ENCODE measurements at places on chromosomes 7 and 10.

GRCh38 chr7:44959433-44959951 is 19.3 kb downstream of the MYO1G start:
- no peak for DNase-seq

GRCh38 chr10:72509206-72509799 is 116.6 kb downstream of the MICU1 start:
- DNase-seq = no peak

GRCh38 chr10:86649471-86650150 is 4.7 kb upstream of the OPN4 start:
- DNase-seq = no peak

DNA sequence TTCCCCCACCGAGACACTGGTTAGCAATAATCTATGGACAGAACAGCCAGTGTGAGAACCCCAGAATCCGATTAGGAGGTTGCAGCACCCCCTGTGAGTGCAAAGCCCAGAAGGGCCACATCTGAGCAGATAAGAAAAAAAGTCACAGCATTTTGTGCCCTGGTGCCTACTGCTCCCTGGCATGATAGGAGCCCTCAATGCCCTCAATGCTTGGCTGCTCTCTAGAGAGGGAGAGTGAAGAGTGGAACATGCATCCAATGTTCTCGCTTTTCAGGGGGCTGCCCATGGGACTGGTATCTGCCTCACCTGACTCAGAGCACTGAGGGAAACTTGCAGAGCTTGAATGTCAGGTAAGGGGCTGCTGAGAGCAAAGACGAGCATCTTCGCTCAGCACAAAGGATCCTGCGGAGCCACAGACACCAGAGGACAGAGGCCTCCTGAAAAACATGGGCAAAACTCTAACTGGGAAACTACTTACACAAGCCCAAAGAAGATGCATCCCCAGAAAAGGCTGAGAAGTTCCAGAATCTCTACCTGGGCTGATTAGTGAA is 98.0 kb upstream of the FAM20C start:
- DNase-seq = no peak

DNA sequence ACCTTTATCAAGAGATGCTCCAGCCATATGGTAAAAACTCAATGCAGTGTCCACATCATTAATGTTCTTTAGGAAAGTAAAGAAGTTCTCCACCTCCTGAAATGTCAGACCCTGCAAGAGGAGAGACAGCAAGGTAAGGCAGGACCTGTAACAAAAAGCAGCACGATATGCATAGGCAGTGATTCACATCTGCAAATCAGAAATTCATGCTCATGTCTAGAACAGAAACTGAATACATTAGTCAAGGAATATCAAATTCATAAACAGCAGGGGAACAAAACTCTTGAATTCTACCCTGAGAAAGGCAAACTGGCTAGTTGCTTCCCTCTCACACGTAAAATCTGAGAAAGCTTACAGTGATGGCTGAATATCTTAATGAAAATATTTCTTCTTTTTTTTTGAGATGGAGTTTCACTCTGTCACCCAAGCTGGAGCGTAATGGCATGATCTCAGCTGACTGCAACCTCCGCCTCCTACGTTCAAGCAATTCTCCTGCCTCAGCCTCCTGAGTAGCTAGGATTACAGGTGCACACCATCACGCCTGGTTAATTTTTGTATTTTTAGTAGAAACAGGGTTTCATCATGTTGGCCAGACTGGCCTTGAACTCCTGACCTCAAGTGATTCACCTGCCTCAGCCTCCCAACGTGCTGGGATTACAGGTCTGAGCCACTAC is 53.3 kb upstream of the DNAJB12 start:
- no peak for DNase-seq

DNA sequence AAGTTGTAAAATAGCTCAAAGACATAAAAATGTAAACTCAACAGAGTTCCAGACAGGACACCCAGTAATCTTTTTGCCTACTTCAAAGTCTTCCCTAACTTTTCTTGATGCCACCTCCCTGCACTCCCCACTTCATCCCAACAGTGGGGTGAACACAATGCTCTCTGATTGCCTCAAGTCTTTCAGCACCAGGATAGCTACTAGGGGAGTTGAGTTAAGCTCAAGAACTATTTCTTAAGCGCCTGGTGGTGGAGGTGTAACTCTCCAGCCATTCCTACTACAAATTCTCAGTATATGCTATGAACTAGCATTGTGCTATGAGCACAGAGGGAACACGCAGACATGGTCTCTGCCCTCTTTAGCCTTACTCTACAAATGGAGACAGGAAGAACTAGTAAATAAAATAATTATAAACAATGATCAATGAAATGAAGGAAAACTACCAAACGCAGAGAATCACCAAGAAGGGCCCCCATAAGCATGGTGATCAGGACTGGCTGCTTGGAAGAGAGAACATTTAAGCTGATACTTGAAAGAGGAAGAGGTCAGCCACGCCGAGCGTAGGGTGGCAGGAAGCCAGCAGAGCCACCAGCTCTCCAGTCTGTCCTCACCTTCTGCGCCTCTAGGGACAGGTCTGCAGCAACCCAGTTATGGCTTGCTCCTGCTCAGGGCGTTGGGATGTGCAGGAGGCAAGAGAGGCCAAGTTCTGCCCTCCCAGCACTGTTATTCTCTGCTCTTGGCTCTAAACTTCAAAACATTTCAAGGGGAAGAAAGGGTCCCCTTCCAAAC is 16.7 kb upstream of the FRA10AC1 start:
- DNase-seq = no peak

DNA sequence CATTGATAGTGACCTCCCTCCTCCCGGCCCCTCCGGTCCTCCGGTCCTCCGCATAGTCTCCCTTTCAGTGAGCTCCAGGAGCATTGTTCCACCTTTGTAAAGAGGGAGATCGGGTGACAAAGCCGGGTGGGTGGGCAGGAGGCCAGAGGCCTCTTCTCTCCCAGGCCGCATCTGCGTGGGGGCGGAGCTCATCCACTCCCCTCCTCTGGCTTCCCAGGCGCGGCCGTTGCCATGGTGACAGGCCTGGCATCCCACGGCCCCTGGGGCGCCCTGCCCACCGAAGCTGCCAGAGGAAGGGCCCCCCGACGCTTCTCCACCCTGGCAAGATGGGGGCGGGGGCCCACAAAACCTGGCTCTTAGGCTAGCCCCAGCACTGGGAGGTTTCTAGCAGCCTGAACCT is 4.4 kb upstream of the FZD9 start:
- DNase-seq = no peak

DNA sequence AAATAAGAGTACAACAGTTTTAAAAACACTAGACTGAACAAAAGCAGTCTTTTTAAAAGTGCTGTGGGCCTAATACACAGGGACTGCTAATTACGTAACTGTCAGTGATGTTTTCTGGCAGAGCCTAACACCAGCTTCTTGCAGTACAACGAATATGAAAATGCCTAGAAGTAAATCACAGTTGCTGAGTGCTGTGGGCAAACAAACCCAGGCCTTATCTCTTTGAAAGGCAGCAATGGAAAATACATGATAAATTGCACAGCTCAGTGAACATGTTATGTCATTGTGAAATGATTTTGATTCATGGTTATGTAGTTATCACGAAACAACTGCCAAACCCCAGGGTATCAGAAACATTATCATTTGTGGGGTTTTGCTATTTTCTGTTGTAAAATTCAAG is 428.4 kb downstream of the GFRA1 start:
- no peak for DNase-seq

GRCh38 chr7:102417105-102417504 is 16.3 kb upstream of the ORAI2 start:
- DNase-seq = no peak

DNA sequence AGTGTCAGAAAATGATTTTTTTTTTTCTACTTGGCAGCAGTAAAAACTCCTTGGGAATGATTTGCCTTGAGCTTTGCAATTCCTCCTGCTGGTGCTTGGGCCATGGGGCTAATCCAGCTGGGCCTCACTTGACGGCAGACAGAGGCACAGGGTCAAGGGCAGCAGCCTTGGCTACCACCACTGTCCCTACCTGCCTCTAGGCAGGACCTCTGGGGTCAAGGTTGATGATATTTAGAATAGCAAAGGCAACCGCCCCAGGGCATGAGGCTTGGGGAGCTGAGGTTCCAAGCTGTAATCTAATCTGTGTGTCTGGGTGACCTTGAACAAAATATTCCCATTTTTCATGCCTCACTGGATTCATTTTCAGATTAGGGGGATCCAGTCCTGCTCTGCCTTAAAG is 327.4 kb downstream of the PLXNA4 start:
- DNase-seq = no peak
